ENCODE measurements at places on chromosomes 2 and 18. TPM values are rescaled to one million over a fixed set of nuclear protein-coding genes. Genes with fewer than 3 reads are reported as not detected.

DNA sequence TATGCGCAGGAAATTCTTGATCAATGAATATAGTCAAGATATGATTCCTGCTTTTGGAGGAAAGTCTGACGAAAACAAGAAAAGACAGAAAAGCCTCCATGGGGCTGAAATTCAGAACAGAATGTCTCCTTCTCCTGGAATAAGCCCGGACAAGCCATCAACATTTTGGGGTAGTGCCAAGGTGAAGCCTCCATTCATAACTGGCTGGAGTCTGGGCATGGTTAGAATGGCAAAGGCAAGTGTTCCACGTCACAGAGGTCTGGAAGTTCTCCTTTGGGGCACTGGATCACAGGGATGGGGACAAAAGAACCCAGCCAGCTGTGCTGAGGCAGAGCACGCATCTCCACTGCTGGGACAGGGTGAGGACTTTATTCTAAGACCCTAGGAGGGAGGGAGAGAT, 505.7 kb downstream of the CMPK2 start:
- DNase-seq = no peak

PAPOLG gene
- polyA plus RNA-seq = 9.8 TPM

- no peak for DNase-seq
Observed at GRCh38 chr2:241981076-241981700, 111.7 kb downstream of the RTP5 start.

SCYGR4 gene
- not detected for polyA plus RNA-seq

DNA sequence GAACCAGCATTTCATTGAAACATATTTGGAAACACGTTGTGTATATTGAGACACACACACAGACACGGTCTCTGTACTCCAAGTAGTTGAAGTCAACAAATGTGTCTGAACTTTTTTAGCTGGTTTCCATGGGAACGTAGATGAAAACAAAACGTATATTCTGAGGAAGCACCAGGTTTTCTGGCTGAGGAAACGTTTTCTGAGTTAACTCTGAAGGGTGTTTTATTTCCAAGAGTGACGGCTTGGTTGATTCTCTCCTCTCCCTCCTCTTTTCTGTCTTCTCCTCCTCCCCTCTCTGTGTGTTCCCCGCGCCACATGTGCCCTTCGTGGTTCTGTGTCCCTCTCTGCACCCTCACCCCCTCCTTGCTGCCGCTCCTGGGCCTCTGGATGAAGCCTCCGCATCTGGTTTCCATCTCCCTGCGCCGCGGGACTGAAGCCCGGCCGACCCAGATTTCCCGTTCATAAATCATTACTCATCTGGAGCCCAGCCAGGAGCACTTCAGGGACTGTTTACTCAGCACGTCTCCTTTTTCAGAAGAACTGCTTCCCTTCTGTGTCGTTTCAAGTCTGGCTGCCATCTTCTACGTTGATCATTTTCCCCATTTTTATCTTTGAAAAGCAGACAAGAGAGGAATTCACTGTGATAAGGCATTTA, 122.7 kb downstream of the COL6A3 start:
- peak; percentile 100 for DNase-seq

DNA sequence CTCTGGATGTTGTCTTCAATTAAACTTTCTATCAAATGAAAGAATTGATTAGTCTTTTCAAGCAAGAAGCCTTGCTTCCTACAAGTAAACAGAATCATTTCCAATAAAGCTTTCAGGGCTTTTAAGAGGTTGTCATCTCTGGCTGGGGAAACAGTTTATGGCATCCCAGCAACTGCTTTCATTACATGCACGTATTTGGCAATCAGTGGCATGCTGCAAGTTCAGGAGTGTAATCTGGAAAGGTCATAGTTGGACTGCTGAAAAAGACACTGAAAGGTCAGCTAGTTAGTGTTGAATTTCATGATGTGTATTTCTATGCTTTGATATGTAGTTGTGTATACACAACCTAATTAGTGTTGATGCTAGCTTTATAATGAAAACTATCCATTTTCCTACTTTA, 332.9 kb downstream of the DSC3 start:
- DNase-seq = no peak

- DNase-seq = peak; percentile 84
Observed at GRCh38 chr2:101152272-101153076, 1.3 kb upstream of the TBC1D8 start.

GRCh38 chr2:12435430-12436222, 281.1 kb upstream of the TRIB2 start:
- no peak for DNase-seq

DNA sequence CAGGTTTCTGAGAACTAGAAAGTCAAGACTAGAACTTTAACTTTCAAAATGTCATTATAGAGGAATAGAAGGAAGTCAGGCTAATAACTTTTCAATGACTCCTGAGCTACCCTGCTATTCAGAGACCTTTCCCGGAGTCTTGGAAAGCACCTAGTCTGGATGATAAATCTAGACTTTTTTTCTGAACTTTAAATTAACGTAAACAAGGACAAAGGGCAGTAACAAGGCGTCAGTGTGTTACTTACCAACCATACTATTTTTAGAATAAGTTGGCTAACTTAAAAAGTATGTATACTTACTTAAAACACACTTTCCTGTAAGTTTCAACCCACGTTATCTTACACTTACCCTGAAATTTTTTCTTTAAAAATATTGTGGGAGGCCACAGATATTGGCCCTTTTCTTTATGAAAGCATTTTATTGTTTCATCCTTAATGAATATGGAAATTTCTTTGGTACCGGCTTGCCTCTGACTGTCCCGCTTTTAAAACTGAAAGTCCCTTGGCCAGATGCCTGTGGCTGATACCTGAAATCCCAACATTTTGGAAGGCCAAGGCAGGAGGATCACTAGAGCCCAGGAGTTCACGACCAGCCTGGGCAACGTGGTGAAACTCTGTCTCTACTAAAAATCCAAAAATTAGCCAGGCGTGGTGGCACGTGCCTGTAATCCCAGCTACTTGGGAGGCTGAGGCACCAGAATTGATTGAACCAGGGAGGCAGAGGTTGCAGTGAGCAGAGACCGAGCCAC, 9.7 kb downstream of the PMAIP1 start:
- DNase-seq = no peak

DNA sequence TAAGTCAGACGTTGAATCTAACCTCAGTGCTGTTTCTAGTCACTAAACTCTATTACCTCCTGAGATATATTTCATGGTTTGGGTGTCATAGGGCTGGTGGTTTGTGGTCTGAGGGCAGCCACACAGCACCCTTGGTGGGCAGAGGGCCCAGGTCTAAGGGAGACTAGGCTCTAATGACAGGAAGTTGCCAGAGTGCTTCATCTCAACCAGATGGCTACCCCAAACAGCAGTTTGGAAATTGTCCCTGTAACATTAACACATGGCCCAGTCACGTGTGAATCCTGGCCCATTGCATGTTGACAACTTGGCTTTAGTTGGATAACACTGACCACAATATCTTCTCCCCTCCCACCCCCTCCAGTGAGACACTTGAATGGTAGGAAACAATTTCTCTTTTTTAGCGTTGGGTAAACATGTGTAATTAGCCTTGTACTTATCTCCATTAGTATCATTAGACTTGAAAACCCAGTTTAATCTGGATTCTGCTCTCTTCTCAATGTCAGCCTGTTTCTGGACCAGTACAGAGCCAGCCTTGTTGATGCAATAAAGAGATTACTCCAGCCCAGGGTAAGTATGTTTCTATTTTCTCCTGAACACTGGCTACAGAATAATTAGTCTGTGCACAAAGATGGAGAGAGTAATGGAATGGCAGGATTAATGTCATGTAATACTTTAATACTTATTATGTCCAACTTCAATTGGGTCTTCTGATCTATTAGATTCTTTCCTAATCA, 187.8 kb upstream of the SIX3 start:
- no peak for DNase-seq

GRCh38 chr18:49584394-49584793, 22.5 kb downstream of the LIPG start:
- DNase-seq = peak; percentile 30

DNA sequence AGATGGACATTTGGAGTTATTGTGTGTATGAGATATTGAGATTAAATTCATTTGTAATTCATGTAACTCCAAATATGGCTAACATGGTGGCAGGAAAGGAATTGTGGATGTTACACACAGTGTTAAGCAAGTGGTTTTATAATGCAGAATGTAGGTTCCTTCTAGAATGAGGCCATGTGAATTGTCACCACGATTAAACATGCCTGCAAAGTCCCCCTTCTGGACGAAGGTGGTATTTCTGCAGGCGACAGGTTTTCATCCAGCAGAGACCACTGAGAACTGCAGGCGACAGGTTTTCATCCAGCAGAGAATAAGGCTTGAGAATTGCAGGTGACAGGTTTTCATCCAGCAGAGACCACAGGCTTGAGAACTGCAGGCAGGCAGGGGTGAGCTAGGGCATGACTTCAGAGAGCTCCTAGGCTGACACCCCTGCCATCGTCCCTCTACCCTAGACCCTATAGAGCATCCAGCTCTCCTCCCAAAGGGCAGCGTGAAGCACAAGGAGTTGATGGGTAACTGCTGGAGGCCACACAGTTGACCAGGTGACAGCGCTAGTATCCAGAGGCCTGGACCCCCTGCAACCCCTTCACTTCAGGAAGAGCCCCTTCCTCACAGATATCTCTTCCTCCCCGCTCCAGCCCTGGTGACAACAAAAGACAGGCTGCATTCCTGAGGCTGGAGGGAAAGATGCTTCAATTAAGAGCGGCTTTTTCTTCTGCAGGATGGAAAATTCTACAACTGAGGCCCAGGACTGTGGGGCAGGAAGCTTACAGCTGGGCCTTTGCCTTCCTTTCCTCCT, 175.8 kb downstream of the LOXHD1 start:
- peak; percentile 83 for DNase-seq

TDRD15 gene
- not detected for polyA plus RNA-seq

GPAT2 gene
- polyA plus RNA-seq = 2.1 TPM

DNA sequence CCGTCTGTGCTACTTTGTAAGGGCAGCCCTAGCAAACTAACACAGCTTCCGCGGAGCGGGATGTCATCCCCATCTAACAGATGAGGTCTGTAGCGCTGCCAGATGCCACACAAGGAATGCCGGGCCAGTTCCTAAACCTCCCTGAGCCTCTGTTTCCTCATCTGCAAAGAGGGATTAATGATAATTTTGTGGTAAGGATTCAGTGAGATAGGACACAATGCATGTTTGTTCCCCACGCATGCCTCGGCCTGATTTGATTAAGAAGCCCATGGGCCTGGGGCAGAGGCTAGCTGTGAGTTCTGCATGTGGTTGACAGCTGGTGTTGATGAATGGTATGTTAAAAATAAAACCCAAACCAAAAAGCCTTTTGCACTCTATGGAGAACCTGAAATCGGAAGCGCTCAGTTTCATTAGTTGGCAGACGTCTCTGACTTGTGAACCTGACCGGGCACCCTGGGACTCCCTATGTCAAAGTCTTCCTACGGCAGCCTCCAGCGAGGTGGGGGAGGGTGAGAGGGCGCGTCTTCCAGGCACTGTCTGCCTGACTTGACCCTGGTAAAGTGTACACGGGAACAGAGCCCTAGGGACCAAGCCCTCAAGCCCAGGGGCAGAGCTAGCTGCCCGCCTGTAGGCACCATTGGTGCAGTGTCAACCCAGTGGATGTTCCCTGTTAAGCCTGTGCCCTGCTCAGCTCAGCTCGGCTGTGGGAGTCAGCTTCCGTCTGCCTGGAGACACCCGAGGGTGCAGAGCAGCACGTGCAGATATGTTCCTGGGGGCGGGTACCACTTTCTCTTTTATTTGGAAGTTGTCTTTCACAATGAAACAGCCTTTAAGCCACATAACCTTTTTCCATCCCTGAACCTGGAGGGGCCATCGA, 14.8 kb upstream of the INHBB start:
- no peak for DNase-seq

DNA sequence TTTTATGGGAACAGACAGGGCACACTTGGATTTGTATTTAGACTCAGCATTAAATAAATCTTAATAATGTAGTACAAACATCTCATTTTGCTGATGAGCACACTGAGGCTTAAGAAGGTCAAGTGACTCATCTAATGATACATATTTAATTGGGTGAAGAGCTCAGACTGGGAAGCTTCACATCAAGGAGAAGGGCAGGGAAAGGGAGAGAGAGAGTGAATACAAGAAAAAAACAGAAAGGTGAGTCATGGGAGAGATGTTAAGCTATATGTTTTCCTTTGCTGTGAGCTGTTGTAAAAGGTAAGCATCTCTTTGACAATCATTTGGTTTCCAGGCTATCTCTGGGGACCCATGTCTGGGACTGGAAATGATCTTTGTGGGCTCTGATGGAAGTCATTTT, 277.8 kb downstream of the SETBP1 start:
- no peak for DNase-seq
